ENCODE measurements at places on chromosomes 13 and 19. TPM values are rescaled to one million over a fixed set of nuclear protein-coding genes. Genes with fewer than 3 reads are reported as not detected.
A peak's percentile ranks its signal among the peaks of the same experiment; 100 is the strongest.

The ZNF345 gene
- 2.8 TPM for total RNA-seq

GRCh38 chr13:80962173-80962572, 621.2 kb upstream of the SPRY2 start:
- no peaks in the 10 kb centered on the region for H3K27me3 ChIP-seq
- no peaks in the 10 kb centered on the region for H3K36me3 ChIP-seq
- no peaks in the 10 kb centered on the region for H3K4me1 ChIP-seq
- no peak overlapping the region for H3K27ac ChIP-seq

The MIA gene
- 0.56 TPM for total RNA-seq

DNA sequence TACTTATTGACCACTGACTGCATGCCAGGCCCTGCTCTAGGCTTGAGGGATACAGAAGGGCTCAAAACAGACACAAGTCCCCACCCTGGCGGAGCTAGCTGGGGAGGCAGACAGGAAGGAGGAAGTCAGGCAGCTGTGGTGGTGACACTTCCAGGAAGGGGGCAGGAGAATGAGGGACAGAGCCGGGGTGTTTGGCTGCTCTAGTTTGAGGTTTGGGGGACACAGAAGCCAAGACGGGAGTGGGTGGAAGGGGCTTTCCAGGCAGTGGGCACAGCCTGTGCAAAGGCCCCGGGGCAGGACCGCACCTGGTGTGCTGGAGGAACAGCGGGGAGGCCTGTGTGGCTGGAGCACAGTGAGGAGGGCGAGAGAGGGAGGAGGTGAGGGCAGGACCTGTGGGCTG, 4.0 kb downstream of the MRPL54 start:
- peak overlapping the region; percentile 34 for H3K27ac ChIP-seq
- peaks cover 21% of the 10 kb centered on the region for H3K4me1 ChIP-seq
- H3K27me3 ChIP-seq = peaks cover 5% of the 10 kb centered on the region
- peak overlapping the region; percentile 8 for H3K4me3 ChIP-seq
- peaks cover 24% of the 10 kb centered on the region for H3K36me3 ChIP-seq

GRCh38 chr13:113410472-113411201, 42.7 kb downstream of the ADPRHL1 start:
- no peak for DNase-seq
- no peak overlapping the region for H3K27ac ChIP-seq
- no peaks in the 10 kb centered on the region for H3K27me3 ChIP-seq
- no peaks in the 10 kb centered on the region for H3K36me3 ChIP-seq

- H3K36me3 ChIP-seq = peaks cover 75% of the 10 kb centered on the region
- no peak overlapping the region for H3K4me3 ChIP-seq
- peaks cover 5% of the 10 kb centered on the region for H3K4me1 ChIP-seq
- peak overlapping the region; percentile 48 for H3K27ac ChIP-seq
Measured at GRCh38 chr19:52670046-52670445, 31.9 kb upstream of the ZNF83 start.

All from activated CD4-positive, alpha-beta T cell treated with anti-CD3 and anti-CD28 coated beads, Interleukin-2, amount 10 ng/mL, durations not matched to agents 24 days and 14 days (primary cell).